ENCODE measurements at places on chromosomes 1 and 21.

GRCh38 chr1:38803647-38804046 lies 55.9 kb downstream of the RRAGC start:
- peak overlapping the region; percentile 80 for H3K4me3 ChIP-seq
- peaks cover 60% of the 10 kb centered on the region for H3K27me3 ChIP-seq
- DNase-seq, result no peak
- no peak overlapping the region for H3K27ac ChIP-seq
- no peaks in the 10 kb centered on the region for H3K36me3 ChIP-seq

DNA sequence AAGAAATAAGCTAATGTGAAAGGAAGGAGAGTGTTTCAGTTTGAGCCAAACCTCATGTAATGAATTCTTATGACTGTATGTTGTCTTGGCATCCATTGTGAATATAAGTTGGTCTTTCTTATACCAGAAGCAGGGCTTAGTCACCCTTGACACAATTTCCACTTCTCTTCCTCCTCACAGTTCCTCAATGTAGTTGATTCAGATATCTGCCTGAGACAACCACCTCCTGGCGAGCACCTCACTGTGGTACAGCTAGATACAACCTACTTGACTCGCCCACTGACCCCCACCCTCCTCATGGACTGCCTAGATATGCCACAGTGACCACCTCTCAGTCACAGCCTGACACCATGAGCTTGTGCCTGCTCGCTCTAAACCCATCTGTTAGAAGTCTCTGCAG lies 45.6 kb downstream of the KYAT3 start:
- H3K27me3 ChIP-seq, result no peaks in the 10 kb centered on the region
- no peak overlapping the region for H3K27ac ChIP-seq
- H3K4me3 ChIP-seq, result no peak overlapping the region
- peaks cover 22% of the 10 kb centered on the region for H3K36me3 ChIP-seq
- no peak for DNase-seq
- H3K4me1 ChIP-seq, result no peaks in the 10 kb centered on the region

DNA sequence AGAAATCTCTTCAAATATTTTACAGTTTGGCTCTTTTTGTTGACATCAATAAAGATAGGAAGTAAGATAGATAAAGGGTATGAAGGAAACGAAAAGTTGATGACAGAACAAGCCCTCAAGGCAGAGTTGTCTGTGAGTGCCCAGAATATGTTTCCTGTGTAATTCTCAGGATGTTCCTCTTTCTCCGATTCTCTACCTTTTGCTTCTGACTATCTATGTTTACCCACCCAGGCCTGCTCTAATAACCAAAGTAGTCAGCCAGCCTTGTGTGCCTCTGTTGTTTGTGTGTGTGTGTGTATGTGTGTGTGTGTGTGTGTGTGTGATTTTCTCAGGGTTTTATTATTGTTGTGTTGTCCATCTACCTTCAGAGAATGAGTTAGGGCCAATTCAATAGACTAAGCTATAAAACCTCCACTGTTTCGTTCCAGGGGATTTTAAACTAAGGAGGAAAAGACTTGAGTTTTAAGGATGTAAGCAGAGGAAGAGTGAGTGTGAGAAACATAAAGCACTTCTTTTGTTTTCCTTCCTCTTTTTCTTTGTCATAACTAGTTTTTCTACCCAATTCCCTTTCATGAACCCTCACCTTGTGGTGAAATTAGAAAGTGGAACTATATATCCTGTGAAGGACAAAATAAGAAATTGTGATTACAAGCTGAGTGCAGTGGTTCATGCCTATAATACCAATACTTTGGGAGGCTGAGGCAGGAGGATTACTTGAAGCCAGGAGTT lies 627.4 kb upstream of the NR5A2 start:
- no peak overlapping the region for H3K27ac ChIP-seq
- no peaks in the 10 kb centered on the region for H3K36me3 ChIP-seq
- no peak overlapping the region for H3K4me3 ChIP-seq
- DNase-seq, result no peak
- H3K4me1 ChIP-seq, result peaks cover 4% of the 10 kb centered on the region

DNA sequence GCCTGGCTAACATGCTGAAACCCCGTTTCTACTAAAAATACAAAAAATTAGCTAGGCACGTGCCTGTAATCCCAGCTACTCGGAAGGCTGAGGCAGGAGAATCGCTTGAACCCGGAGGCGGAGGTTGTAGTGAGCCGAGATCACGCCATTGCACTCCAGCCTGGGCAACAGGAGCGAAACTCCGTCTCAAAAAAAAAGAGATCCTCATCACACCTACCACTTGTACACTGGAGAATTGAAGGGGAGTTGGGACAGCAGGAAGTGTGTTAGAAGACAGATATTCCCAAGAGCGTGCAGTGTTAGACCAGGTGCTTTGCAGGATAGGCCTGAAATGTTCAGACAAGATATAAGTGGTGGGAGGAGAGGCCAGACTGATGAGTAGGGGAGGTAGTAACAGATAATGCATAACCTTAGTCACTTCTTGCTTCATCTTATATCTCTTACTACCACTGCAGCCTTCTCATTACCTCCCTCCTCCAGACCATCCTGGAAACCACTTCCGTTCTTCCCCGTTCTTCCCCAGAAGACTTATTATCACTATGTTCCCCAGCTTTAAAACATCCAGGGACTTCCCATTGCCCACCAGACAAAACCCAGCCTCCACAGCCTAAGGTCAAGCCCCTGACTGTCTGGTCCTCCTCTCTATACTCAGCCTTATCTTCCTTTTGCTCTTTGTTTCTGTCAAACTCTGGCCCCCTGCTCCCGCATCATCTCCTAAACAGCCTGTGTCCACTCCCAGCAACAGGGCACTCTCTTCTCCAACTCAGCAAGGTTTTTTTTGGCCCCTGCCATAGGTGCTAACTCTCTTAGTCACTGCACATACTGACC lies 21.3 kb downstream of the FAM20B start:
- H3K4me3 ChIP-seq, result no peak overlapping the region
- H3K27me3 ChIP-seq, result no peaks in the 10 kb centered on the region
- DNase-seq, result no peak
- peaks cover 11% of the 10 kb centered on the region for H3K4me1 ChIP-seq

DNA sequence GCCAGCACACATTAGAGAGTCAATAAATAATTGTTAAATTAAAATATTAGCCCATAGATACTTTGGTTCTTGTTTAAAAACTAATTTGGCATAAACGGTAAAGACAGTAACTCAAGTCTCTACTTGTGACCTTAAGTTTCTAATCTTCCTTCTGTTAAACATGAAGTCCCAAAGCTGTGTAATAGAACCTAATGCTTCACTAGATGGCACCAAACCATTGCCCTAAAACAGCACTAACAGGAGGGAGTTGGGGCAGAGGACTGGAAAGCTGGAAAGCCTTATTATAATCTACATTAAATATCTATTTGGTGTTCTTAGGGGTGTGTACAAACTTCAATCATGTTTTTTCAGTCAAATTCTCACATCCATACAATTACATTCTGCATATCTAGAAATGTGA lies 176.7 kb downstream of the OLFM3 start:
- H3K4me3 ChIP-seq, result no peak overlapping the region
- no peak for DNase-seq
- H3K4me1 ChIP-seq, result no peaks in the 10 kb centered on the region
